Placental pericyte (primary cell): ENCODE measurements at places on chromosomes 7 and 10. TPM values are rescaled to one million over a fixed set of nuclear protein-coding genes. Genes with fewer than 3 reads are reported as not detected.

Gene IDI2
- total RNA-seq = not detected in 2 replicates

Gene LRRC18
- total RNA-seq = not detected in 2 replicates

Gene NT5C3A
- total RNA-seq = 18.4 and 20.8 TPM in 2 replicates

Gene TEX36
- total RNA-seq = not detected in 2 replicates

Gene TCAF2
- total RNA-seq = 0.22 and 1.9 TPM in 2 replicates

Gene CCNY
- 28.9 and 52.5 TPM in 2 replicates for total RNA-seq

Gene NXPH1
- total RNA-seq = not detected in 2 replicates
